Activated T-helper 2 cell treated with anti-CD3 and anti-CD28 coated beads, Interferon-gamma antibody, Interleukin-2, Interleukin-4, amounts not matched to agents 10 μg/mL and 5 μg/mL and 100 μg/mL, durations not matched to agents 14 hours and 24 hours and 36 hours (primary cell): ENCODE measurements at places on chromosomes 7 and 10. TPM values are rescaled to one million over a fixed set of nuclear protein-coding genes. Genes with fewer than 3 reads are reported as not detected.

DNA sequence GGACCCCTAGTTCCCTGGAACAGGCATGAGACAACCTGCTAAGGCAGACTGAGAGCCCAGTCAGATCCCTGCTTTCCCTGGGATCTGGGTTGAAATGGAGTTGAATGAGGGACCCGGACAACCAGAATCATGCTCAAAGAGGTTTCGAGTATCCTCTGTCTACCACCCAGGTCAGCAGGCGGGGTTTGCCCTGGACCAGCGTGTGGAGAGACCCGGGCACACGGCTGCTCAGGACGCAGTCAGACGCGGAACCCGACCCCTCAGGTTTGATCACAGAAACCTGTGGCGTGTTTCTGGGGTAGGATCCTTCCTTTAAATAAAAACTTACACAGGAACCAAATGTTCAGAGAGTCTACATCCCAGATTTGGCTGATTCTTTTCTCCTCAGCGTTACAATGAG lies 330.6 kb downstream of the PTPRN2 start:
- no peak for DNase-seq

DNA sequence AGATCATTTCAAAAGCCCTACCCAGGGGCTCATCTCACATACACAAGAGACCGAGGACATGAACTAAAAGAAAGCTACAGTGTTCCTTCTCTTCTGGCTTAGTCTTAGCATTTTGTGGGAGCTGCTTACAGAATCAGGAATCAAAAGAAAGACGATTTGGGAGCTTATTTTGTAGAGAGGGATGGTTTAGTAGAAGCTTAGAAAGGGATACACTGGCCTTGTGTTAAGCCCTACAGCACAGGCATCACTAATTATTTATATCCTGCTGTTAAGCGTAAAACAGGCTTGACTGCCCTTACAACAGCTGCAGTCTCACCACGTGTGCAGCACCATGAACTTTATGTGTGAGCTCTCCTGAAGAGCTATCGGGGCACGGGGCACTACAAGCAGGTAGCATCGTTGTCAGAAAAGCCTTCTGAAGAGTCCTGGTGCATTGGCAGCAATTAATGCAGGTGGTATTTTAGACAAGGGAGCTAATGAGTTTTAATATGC lies 798.3 kb downstream of the NXPH1 start:
- DNase-seq = no peak

Gene SPDYE11
- not detected in 2 replicates for total RNA-seq

Gene PTPRZ1
- not detected in 2 replicates for total RNA-seq

Gene SEC61A2
- 14.8 and 17.5 TPM in 2 replicates for total RNA-seq

Gene MALRD1
- not detected in 2 replicates for total RNA-seq

GRCh38 chr7:85144771-85145170 lies 42.1 kb downstream of the SEMA3D start:
- DNase-seq = no peak

DNA sequence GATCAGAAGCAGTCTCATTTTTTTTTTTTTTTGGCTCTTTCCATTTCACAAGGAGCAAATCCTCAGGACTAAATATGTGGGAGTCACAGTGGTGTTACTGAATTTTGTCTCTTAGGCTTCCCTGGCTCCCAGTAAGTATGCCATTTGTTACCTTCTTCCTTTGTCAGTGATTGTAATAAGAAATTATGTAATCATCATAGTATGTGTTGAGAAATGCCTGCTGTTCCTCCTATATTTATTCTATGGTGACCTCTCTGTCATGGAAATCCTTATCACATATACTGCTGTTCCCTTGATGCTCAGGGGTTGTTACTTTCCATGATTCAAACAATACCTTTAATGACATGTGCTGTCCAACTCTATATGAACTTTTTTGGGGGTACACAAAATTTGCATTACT lies 4.8 kb upstream of the OR9A4 start:
- DNase-seq = no peak

Gene CHN2
- total RNA-seq = 0.73 and 0.94 TPM in 2 replicates

GRCh38 chr10:132462463-132463332 lies 65.7 kb downstream of the PWWP2B start:
- no peak for DNase-seq

GRCh38 chr10:123974406-123974805 lies 82.8 kb upstream of the CPXM2 start:
- no peak for DNase-seq
